Cardiac fibroblast (primary cell): ENCODE measurements at places on chromosomes 5 and 9.

GRCh38 chr5:120901199-120901598 lies 437.1 kb downstream of the PRR16 start:
- DNase-seq, result no peak

GRCh38 chr9:488448-488847 lies 273.8 kb downstream of the DOCK8 start:
- DNase-seq, result no peak

GRCh38 chr5:107809201-107810034 lies 138.7 kb upstream of the EFNA5 start:
- DNase-seq, result peak; percentile 12

DNA sequence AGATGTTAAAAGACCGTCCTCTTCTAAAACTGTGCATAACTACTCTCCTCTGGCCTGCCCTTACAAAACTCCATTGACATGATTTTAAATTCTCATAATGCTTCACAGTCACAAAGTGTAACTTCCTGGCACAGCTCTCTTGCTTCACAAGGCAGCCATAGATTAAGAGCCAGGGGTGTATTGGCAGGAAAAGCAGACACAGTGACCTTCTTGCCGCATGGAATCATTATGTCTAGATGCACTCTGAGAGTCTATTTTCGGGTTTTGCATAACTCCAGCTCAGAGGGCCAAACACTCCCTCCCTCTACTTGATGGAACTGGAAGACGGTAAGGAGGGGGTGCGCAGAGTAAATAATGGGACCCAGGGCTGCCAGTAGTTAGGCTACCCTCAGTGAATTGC lies 110.1 kb downstream of the MARCHF3 start:
- peak; percentile 52 for DNase-seq

DNA sequence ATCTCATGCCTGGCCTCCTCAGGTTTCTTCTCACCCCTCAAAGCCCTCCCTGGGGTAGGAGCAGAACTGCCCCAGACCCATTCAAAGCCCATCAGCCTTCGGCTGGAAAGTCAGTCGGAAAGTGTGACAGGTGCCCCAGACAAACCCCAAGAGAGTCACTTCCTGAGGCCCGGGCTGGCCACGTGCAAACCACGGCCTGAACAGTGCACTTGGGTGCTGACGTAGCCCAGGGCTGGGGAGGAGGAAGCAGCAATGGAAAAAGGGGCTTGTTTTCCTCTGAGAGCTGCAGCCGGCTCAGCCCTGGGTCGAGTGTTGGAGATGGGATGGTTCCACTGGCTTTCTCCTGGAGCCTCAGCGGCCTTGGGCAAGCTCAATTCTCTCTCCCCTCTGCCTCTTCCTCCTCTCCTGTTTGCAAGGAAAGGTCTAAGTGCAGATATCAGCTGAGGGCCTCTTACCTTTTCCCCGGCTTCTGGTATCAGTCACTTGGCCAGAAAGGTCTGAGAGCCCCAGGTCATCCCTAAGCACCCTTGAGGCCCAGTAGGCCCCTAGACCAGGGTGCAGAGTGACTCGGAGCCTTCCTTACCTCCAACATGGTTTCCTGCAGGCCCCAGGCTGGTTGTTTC lies 5.9 kb upstream of the EGR1 start:
- DNase-seq, result no peak

- no peak for DNase-seq
These were observed 454.6 kb downstream of the RAB3C start for GRCh38 chr5:59037453-59037852.

DNA sequence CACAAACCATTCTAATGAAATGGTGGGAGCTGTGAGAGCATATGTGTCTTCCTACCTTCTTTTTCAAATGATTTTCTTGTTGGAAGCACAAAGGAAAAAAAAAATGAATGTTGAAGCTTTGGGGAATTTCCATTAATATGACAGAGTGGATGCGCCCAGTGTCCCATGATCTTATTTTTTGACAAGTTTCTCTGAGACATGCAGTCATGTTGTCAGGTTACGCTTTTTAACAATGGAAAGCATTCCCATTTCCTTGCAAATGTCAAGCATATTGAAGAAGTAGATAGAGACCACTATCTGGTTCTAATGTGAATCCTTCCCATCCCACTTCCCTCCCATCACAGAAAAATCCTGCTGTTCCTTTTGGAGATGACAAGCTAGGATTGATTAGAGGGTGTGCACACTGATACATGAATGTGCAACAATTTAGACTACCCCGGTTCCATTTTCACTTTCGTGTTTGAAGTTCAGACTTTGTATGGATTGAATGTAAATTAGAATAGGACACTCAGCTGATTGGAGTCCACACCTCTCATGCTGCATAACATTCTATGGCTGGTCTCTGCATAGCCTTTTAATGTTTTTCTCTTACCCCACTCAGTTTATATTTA lies 919.4 kb downstream of the TLE4 start:
- DNase-seq, result no peak

GRCh38 chr5:142826093-142826492 lies 55.9 kb downstream of the ARHGAP26 start:
- DNase-seq, result no peak

- peak; percentile 40 for DNase-seq
These were observed 71.0 kb downstream of the SH3PXD2B start for GRCh38 chr5:172383191-172383802.

DNA sequence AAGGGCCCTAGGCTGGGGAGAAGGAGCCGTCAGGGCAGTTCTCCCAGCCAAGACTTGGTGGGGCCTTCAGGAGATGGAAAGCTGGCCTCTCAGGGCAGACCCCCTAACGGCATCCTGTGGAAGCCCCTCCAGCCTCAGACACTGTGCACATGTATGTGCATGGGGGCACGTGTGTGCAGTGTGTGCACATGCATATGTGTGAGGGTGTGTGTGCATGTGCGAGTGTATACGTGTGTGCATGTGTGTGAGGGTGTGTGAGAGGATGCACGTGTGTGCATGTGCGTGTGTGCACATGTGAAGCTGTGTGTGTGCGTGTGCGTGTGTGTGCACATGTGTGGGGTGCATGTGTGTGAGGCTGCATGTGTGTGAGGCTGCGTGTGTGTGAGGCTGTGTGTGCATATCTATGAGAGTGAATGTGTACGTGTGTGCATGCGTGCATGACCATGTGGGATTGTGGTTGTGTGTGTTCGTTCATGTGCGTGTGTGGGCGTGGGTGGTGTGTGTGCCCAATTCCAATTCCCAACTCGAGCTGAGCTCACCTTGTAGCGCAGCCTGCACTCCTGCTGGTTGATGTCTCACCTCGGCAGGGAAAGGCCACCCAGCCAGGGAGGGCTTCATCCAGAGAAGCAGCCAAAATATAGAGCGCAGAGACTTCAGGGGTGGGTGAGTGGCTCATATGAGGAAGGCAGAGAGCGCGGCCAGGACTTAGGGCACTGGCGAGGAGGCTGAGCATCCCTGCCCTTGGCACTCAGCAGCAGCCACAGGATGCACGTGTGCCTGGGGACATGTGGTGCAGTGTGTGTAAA lies 142.7 kb upstream of the PPP1R26 start:
- DNase-seq, result no peak

DNA sequence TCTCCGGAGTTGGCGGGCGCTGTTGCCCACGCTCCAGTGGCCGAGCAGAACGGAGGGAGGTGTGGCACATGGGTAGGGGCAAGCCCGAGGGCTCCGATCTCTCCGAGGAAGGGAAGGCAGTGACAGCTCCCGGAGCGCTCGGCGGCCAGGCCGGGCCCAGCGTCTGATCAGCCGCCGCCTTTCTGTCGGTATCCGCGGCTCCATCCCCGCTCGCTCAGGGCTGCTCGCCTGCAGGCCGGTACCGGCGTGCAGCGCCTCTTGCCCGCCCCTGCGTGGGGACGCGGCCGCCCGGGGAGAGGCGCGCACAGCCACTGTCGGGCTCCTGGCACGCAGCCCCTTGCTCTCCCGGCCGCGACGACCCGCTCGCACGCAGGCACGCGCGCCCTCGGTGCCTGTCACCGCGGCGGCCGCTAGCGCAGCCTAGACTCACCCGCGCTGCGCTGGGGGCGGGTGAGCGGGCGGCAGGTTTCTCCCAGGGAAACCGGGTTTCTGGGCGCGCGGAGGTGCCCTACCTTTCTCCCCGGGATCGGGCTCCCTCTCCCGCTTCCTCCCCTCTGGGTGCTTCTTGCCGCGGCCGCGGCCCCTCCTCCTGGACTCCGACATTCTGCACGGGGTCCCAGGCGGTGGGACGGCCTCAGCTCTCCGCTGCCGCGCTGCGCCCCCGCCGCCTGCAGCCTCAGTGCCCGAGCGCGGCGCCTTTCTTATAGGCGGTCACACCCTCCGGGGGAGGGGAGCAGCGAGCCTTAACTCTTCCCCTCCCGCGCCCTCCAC lies 108.4 kb downstream of the PSD2 start:
- DNase-seq, result no peak

GRCh38 chr9:1096155-1096964 lies 46.2 kb downstream of the DMRT2 start:
- DNase-seq, result no peak

GRCh38 chr5:10761933-10762775 lies 1.1 kb upstream of the DAP start:
- DNase-seq, result peak; percentile 26

- peak; percentile 85 for DNase-seq
These were observed 144.9 kb upstream of the DMRT1 start for GRCh38 chr9:696332-697323.

GRCh38 chr9:108272349-108272899 lies 583.4 kb downstream of the ACTL7B start:
- DNase-seq, result peak; percentile 78

DNA sequence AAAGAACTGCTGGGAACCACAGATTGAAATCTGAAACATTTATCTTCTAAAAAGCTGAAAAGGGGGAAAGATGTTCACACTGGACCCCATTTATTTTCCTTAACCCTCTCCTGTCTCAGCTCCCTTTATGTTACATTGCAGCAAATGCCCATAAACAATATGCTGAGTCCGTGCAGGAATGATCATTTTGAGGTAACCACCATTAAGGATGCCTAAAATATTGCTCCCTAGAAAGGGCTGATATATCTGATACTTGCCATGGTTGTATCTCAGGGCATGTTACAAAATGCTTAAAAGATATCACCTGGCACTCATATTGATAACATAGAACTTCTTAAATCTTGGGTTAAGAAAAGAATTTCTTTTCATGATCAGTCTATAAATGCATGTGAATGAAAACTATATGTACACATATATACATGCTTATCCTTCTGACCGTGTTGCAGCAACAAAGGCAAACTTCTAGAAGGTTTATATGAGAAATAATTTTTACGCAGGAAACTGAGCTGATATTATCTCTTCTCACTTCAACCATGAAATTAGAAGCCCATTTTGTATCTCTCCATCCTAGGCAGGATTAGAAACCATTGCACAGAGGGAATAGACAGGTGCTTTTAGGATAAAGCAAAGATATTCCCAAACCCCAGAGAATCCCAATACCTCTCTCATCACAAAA lies 362.7 kb upstream of the SLC30A5 start:
- DNase-seq, result no peak

- no peak for DNase-seq
These were observed 41.4 kb downstream of the AGTPBP1 start for GRCh38 chr9:85700330-85700729.

DNA sequence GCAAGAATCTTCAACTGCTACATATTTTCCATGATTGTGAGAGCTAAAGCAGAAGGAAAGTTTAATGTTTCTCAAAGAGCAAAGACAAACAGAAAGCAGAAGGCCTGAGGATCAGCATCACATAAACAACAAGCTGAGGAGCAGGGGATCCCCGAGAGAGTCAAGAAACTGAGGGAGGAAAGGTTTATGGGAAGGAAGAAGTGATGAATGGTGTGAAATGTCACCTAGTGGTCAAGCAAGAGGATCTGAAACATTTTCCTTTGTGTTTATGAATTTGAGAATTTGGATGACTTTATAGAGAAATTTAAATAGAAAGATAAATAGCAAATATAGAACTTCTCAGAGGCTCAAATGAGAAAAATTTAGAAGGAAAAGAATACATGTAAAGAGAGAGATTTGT lies 481.9 kb downstream of the CHSY3 start:
- DNase-seq, result peak; percentile 3

GRCh38 chr9:123265833-123266232 lies 2.6 kb downstream of the STRBP start:
- DNase-seq, result no peak

DNA sequence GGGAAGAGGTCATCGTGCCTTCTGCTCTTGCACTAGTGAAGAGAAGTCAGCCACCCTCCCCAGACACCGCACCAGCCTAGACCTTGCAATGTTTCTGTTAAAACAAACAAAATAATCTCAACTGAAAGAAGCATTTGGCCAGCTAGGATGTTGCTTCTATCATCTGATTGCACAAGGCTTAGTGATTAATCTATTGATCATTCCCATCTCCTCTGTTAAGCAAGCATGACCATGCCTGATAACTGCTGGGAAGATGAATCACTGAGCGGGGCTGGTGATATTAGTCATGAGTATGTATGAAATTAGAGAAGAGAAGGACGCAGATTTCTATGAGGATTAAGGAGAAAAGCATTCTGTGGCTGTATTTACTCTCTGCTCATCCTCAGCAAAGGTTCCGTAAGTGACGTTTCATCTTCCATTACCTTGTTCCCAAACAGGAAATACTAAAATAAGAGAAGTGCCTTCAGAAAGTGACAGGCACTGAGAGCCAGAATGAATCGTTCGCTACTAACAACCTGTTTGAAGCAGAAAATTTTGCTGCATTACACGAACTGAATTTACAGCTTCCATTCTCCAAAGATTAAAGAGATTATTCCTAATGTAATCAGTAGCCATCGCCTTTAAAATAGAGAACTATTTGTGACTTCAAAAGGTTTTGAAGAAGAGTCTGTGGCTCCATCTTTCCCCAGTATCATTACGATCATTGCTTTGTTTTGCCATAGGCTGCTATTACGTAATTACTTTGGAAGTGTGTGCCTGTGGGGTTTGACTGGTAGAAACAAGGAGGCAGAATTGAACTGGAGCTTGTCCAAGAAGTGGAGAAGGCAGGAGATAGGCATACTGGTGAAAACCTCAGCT lies 219.1 kb downstream of the MED10 start:
- peak; percentile 93 for DNase-seq

DNA sequence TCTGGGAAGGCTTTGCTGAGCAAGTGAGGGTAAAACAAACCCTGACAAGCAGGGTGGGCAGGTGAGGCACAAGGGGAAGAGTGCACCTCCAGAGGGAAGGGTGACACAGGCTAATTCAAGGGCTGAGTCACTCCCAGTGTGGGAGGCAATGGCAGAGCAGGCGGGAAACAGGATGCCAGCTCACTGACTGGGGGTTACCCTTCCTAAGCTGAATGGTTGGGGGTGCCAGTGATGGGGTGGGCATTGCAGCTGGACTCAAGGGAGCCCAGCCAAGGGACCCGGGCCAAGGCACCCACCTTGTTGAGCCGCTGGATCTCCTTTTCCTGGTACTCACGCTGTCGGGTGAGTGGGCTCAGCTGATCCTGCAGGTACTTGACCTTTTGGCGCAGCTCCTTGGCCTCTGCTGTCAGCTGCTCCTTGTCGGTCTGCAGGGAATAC lies 18.4 kb downstream of the GPX3 start:
- DNase-seq, result peak; percentile 48

GRCh38 chr5:161548487-161549094 lies 2.1 kb upstream of the GABRB2 start:
- DNase-seq, result no peak

GRCh38 chr5:114249823-114250222 lies 112.0 kb upstream of the KCNN2 start:
- no peak for DNase-seq

DNA sequence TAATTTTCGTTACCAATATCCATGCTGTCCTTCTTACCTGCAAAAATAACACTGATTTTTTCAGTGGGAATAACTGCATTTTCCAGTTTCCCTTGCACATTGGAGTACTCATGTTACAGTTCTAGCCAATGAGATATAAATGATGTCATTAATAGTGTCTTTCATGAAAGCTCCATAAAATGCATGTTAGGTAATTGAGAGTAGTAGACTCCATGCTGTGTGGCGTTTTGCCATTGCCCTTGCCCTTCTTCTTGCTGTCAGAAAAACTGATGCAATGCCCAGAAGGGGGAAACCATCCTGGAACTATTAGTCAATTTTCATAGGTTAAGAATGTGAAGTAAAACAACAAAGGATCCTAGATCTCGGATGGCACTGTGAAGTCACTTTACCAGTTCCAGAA lies 1765.3 kb downstream of the EFNA5 start:
- peak; percentile 40 for DNase-seq
